GM23248 (cell line): ENCODE measurements at places on chromosomes 7 and 10. TPM values are rescaled to one million over a fixed set of nuclear protein-coding genes. Genes with fewer than 3 reads are reported as not detected.

DNA sequence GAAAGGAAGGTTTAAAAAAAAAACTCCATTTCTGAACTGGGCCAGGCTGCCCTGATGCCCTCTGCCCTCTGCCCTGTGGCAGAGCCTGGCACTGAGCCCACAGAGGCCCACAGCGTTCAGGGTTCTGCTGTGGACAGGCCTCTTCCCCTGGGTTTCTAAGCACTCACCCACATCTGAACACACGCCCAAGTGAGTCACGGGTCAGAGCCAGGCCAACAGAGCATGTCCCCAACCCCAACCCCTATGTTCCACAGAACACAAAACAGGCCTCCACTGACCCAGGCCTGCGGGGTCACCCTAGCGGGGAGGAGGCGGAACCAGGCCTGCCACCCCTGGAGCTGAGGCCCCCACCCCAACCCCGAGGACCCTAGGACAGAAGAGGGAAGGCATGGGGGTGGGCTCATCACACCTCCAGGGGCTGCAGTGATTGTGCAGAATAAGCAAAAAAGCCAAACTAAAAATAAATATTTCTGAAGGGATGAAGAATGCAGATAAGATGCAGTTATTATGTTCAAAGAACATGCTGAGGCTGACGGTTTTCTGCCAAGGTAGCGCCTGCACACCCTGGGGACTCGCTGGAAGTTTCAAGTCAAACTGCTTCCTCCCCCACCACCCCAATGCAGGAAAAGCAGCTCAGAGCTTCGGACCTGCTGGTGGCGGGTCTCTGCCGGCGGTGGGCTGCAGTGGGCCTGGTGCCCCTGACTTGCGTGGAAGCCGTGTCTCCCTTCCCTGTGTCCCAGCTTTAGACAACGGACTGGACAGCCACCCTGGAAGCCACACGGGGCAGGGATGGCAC is 5.4 kb downstream of the WDR86 start:
- H3K27ac ChIP-seq, result no peak overlapping the region
- H3K27me3 ChIP-seq, result peaks cover 25% of the 10 kb centered on the region
- DNase-seq, result peak; percentile 72
- H3K4me3 ChIP-seq, result no peak overlapping the region

The AKR1C8 gene
- total RNA-seq, result not detected in 2 replicates

The SFTPA2 gene
- not detected in 2 replicates for total RNA-seq

The SORCS3 gene
- total RNA-seq, result not detected in 2 replicates

The AKR1C4 gene
- not detected in 2 replicates for total RNA-seq

DNA sequence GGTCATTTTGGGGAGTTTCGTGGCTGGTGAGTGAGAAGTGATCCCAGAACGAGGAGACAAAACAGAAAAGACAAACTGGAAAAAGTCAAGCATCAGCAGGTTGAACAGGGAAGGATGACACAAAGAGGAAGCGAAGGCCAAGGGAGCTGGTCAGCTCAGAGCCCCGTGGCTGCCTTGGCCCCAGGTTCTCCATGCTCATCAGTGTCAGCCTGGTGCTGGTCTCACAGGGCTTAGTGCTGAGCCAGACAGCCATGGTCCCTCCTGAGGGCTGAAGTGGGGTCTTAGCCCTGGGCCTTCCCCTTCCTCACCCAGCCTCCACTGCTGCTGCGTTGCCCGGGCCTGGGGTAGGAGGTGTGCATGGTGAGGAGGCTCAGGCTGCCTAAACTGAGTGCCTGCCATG is 183.6 kb downstream of the PFKFB3 start:
- H3K27me3 ChIP-seq, result peaks cover 13% of the 10 kb centered on the region; the same call in 1 of the 2 replicates
- no peak overlapping the region for H3K27ac ChIP-seq
